ENCODE measurements at places on chromosomes 6 and 20.

DNA sequence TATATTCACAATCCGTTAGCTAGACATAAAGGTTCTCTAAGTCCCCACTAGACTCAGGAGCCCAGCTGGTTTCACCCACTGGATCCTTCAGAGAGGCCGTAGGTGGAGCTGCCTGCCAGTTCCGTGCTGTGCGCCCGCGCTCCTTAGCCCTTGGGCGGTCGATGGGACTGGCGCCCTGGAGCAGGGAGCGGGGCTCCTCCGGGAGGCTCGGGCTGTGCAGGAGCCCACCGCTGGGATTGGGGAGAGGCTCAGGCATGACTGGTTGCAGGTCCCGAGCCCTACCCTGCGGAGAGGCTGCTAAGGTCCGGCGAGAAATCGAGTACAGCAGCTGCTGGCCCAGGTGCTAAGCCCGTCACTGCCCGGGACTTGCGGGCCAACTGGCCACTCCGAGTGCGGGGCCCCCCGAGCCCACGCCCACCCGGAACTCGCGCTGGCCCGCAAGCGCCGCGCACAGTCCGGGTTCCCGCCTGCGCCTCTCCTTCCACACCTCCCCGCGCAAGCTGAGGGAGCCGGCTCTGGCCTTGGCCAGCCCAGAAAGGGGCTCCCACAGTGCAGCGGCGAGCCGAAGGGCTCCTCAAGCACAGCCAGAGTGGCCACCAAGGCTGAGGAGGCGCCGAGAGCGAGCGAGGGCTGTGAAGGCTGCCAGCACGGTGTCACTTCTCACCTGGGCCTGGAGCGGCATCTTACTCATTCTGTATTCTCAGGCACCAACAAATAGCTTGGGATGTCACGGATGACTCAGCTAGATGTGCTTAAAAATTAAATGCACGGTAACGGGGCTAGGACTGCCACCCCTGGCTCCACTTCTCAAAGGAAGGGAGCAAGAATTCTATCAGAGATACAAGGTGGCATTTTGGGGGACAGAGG lies 44.1 kb downstream of the IRF4 start:
- no peak for DNase-seq

DNA sequence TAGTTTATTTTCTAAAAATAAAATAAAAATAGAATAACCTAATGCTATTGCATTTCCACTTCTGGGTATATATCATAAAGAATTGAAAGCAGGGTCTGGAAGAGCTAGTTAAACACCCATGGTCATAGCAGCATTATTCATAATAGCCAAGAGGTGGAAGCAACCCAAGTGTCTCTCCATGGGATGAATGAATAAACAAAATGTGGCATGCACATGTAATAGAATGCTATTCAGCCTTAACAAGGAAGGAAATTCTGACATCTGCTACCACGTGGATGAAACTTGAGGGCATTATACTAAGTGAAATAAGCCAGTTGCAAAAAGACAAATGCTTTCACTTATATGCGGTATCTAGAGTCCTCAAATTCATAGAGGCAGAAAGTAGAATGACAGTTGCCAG lies 130.8 kb downstream of the TIAM2 start:
- no peak for DNase-seq

DNA sequence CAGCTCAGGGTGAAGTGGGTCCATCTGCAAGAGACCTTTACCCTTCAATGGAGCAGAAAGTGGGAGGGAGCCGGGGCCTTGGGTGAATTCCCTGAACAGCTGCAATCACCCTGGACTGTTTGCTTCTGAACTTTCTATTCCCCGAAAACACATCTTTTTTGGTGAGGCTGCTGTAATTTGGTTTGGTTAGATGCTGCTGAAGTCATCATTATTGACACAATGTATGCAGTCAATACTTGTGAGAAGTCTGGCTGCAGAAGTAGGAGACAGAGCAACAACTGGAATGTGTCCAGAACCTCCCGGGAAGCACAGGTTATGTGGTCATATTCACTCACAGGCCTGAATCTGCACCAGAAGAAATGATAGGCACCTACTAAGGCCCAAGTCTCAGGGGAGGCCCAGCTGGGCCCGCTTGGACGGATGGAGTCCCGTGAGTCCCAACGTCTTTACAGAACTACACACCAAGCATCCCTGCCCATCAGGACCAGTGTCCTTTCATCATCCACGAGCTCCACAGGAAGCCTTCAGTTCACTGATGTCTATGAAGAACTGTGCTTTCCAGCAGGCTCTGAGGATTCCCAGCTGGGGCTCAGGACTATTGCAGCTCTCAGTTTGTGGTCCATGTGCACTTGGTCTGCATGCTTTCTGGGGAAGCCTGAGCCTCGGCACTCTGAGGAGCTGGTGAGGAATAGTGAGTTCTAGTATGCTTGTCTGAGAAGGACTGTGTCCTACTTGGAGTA lies 177.6 kb downstream of the THBS2 start:
- DNase-seq, result no peak

- DNase-seq, result peak; percentile 84
These were observed 26.2 kb upstream of the GATA5 start for GRCh38 chr20:62501801-62502495.

- no peak for DNase-seq
These were observed 70.2 kb upstream of the BEND3 start for GRCh38 chr6:107185391-107185970.

GRCh38 chr6:32659856-32660595 lies 6.4 kb downstream of the HLA-DQB1 start:
- no peak for DNase-seq

DNA sequence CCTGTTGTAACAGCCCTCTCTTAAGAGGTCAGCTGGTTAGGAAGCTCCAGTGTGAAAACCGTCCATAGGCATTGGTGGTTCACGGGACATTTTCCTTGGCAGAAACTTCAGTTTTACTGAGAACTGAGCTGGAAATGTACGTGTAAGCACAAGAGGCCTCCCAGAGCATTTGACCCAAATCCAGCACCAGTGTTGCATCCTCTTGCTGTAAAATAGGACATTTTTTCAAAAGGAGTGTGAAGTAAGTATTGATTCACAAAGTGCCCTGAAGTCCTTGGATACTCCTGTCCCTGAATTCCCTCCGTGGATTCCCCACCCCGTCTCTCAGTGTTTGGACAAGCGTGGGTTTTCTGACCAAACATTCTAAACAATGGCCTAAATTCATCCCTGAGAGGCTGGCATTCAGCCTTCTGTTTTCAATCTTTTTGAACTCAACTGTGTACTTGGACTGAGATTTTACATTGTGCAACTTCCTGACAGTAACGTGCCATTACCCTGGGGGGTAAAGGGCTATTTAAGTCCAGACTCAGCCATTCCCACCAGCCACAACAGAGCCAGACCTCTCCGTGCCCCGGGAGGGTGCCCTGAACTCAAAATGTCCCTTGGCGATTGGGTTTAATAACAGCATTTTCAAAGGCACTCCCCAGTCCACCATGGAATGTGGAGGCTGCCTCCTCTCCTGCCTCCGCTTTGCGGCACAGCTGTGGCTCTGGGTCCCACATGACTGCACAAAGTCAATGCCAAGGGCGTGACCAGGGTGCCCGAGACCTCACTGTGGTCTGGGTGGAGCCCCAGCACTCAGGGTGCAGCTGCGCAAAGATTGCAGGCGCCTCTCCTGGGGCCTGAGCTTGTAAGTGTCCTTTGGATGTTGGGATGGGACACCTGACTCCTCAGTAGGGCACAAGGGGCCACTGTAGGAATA lies 92.7 kb upstream of the AFDN start:
- DNase-seq, result no peak
